B cell (primary cell): ENCODE measurements at places on chromosomes 16 and 17.

DNA sequence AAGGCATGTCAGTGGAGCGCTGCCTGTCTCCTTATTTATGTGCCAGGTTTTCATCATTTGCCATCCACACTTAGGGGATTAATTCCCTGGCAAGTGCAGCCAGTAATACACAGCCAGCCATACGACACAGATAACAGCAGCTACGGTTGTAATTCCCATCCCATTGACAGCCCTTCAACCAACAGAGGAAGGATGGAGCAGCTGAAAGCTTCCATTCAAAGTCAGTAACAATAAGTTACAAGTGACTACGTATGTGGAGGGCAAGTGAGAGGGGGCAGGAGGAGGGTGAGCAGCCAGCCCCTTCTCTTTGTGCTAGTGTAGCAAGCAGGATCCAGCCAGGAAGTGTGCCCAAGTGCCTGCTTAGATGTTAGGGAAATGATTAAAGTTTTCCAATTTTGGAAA is 53.8 kb upstream of the LYRM9 start:
- DNase-seq = no peak

- DNase-seq = no peak
These were observed 133.4 kb upstream of the DYNLRB2 start for GRCh38 chr16:80407265-80407987.

GRCh38 chr17:18270046-18270931 is 9.8 kb downstream of the MIEF2 start:
- DNase-seq = no peak

- peak; percentile 63 for DNase-seq
These were observed 30.7 kb downstream of the YPEL2 start for GRCh38 chr17:59361916-59362810.

DNA sequence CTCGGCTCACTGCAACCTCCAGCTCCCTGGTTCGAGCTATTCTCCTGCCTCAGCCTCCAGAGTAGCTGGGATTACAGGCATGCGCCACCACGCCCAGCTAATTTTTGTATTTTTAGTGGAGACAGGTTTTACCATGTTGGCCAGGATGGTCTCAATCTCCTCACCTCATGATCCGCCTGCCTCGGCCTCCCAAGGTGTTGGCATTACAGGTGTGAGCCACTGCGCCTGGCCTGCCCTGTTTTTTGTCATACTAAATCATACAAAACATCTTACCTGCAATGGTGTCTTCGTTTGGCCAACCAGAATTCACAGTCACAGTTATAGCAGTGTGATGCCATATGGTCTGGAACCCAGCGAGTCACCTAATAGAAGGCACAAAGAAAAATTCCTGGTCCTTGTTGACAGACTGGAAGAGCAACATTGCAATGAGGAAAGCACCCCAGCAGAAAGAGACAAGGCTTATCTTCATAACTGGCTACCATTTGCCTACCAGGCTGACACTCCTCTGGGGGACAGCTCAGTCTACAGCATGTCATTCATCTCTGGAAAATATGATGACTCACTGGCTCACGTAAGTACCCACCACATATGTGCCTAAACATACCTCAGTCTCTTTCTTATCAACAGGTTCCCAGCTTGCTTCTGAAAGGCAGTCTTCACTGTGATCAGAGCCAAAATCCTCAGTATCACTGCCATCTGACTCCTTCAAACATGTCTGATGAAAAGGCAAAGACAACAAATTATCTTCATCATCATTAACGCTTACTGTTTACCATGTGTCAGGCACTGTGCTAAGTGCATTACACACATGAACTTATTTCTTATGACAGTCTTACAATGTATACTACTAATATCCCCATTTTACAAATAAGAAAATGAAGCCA is 4.3 kb upstream of the HSF5 start:
- DNase-seq = no peak

DNA sequence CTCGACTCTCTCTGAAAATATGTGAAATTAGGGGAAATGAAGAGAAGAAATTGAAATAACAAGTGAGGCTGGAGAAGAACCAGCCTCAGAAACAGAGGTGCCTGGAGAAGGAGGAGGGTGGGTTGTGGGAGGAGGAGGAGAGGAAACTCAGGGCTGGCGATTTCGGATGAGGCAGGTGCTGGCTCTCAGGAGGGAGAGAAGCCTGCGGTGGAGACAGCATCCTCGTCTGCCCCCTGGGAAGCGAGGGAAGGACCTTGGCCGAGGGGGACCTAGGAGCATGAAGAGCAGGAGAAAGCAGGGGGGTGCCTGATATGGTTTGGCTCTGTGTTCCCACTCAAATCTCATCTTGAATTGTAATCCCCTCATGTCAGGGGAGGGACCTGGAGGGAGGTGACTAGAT is 264.7 kb upstream of the TNRC6C start:
- DNase-seq = no peak
